ENCODE measurements at places on chromosomes 13 and 19.

DNA sequence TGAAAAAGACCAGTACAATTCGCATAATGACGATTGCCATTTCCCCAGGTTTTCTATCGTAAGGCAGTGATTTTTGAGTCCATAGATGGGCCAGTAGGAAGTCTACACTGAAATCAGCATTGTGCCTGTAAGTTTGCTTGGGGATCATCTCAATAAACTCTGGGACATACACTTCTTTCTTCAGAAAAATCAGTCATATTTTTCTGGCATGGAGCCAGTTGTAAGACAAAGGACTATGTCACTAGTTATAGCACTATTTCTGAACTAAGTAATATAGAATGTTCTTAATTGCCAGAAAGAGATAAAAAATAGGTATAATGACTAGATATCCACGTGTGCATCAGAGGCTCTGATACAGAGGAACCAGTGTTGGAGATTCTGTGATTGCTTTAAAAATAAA is 243.5 kb downstream of the LMO7 start:
- DNase-seq: no peak

DNA sequence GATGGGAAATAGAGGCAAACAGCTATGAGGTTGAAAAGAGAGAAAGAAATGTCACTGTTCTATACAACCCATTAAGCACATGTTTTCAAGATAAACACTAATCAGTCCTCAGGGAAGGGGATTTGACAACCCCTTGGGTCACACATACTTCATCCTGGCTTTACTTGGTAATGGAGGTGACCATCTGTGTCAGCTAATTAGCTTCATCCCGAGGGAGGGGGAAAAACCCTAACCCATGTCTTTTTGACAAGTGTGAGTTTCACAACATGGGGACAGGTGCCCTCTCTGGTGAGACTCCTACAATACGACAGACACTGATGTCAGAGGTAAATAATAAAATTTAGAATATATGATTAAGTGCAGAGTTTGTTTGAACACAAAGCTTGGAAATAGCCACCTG is 43.1 kb downstream of the ZNF611 start:
- peak; percentile 45 for DNase-seq

- DNase-seq: no peak
These were observed 86.2 kb upstream of the HTR2A start for GRCh38 chr13:46982856-46983582.

DNA sequence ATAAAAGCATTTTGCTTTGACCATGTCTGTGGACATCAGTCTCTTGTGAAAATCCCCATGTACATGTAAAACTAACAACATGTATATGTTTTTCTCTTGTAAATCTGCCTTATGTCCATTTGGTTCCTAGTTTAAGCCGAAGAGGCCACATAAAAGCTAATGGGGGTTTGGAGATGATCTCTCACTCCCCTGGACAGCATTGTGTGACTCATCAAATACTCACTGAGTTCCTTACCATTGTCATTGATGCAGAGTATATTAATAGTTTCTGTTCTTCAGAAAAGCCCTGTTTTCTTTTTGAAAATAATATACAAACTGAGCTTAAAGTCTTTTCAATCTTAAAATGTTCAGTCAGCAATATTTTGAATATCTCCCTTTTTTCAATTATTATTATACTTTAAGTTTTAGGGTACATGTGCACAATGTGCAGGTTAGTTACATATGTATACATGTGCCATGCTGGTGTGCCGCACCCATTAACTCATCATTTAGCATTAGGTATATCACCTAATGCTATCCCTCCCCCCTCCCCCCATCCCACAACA is 536.7 kb upstream of the HTR2A start:
- DNase-seq: no peak

DNA sequence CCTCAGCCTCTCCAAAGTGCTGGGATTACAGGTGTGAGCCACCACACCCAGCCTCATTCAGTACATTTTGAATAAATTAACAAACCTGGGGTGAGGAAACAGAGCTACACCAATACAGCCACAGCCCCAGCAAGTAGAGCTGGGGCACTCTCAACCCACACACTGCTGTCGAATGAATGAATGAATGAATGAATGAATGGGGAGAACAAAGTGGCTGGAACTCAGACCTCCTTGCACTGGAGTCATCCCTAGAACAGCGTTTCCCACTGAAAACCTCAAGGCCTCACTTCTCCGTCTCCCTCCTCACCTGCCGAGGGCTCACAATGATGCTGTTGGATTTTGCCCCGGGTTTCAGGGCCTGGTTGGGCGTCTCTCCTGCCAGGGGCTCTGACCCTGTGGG is 2.8 kb downstream of the ERCC1 start:
- DNase-seq: no peak

GRCh38 chr19:14603990-14604387 is 21.1 kb downstream of the CLEC17A start:
- no peak for DNase-seq

DNA sequence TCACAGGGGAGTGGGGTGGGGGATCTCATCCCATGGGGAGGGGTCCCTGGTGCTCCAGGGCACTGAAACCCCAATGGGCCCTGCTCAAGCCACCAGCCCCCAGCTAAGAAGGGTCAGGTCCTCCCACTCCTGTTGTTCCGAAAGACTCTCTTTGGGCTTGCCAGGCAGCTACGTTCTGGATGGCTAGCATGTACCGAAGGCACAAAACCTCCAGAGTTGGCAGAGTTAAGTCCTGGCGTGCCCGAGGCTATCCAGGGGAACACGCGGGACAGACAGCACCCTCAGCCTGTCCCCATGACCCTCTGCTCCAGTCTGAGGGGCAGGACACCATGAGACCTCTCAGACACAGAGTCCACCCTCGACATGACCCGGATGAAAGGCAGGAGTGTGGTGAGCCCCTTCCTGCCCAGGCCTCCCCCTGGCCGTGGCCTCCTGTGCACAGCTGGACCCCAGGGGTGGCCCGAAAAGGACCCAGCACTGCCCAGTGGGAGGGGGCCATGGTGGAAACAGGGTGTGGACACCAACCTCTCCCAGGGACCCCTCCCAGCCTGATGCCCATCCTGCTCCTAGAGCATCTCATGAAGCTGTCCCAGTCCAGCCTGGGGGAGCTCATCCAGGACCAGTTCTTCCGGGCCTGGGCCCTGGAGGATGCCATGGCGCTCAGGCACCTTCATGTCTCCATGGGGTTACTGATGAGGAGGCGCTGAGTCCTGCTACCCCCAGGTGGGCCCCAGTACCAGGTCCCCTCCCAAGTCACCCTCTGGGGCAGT is 53.0 kb upstream of the TPM4 start:
- no peak for DNase-seq

- peak; percentile 20 for DNase-seq
These were observed 240.0 kb downstream of the ENOX1 start for GRCh38 chr13:43546816-43547215.

DNA sequence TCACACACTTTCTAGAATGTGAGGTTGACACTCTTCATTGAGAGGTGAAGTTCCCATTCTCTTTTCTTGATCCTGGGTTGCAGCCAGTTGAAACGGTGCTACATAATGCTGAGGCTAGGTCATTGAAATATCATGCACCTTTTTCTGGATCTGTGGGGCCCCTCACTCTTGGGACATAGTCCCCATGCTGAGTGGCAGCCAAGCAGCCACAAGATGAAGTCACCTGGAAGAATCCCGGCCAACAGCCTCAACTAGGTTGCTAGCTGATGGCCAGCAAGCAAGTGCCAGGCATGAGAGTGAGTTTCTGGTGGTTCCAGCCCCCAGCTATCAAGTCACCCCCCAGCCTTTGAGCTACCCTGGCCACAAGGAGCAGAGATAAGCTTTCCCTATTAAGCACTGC is 148.5 kb upstream of the TSHZ3 start:
- DNase-seq: no peak

DNA sequence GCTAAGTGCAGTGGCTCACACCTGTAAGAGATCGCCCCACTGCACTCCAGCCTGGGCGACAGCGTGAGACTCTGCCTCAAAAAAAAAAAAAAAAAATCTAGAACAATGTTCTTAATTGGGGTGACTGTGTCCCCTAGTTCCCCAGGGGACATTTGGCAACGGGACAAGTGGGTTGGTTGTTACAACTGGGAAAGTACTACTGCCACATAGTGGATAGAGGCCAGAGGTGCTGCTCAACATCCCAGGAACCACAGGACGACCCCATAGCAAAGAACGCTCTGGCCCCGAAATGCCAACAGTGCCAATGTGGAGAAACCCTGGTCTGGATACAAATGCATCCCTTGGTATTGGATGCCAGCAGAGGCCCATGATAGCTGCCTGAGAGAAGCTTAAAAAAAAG is 11.8 kb downstream of the NLRP12 start:
- no peak for DNase-seq

GRCh38 chr13:33197541-33197971 is 88.0 kb downstream of the STARD13 start:
- DNase-seq: no peak

Data from NCI-H146 (cell line).